ENCODE measurements at places on chromosomes 4 and X.

GRCh38 chr4:39259571-39260330 is 77.4 kb downstream of the WDR19 start:
- no peak for DNase-seq

DNA sequence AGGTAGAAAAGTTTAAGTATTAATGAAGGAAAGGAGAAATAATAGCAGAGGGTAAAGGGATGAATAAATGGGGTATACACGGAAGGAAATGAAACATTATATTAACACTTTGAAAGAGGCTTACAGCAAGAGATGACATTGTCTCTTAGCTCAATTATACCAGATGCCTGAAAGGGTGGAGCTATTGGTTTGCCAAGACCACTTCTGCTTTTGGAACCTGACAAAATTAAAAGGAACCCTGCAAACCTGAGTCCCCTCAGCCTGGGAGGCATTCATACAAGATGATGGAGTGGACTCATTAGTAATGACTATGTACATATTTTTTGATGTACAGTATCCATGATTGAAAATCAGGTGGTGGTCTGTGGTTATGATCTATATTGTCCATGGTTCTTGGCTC is 45.1 kb upstream of the HPF1 start:
- no peak for DNase-seq

DNA sequence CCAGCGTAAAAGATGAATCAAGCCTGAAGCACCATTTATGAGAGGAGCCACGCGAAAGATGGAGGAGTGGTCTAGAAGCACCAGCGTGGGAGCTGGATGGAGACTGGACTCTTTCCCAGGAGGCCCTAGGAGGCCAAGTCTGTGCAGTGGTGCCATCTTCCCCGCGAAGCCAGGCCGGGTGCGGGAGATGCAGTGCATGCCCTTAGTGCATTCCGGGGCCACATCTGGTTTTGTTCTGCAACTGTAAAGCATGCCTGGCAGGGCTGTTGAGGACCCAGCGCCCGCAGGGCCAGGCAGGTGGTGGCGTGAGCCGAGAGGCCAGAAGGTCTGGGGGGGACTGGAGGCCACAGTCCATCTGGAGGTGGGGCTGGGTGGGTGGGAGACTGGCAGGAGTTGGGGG is 78.6 kb upstream of the ADRA2C start:
- no peak for DNase-seq

DNA sequence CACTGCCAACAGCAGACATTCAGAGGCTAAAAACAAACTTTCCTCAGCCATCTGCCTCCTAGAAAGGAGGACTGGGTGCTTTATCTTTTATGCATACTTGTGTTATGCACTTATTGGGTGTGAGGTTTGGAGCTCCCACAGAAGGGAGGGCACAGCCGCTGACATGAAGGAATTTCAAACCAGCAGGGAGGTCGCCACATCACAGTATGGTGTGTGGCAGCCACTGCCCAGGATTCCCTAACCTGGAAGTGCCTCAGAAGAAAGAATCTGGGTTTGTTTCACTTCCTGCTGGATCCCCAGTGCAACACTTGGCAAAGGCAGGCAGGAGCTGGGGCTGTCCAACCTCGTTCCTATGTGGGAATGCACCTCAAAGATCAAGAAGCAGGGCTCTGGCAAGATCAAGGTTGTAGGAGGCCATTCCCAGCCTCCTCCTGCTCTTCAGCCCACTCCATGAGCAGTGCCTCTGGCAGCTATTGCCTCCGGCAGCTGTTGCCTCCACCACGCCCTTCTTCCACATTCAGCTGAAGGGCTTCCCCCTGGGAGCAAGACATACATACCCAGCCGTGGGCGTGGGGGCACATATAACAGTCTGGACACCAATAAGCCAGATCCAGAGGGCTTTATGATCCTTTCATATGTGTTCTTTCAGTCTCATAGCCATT is 109.0 kb upstream of the MAMLD1 start:
- no peak for DNase-seq

DNA sequence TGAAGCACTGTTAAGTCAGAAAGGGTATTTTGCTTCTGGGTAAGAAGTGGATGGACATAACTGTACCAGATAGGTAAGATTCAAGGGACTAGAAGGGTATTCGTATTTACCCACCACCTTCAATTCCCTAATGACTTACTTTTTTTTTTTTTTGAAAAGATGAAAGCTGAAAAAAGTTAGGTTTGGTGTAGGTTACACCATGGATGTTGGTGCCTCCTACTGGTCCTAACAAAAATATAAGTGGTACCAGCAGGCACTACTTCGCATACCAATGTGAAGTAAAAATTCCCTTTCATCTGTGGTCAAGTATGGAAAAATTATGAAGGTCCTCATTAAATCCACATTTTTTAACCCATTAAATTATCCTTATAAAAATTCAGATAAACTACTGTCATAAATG is 7.2 kb downstream of the ANKRD17 start:
- no peak for DNase-seq

GRCh38 chr4:133148690-133149363 is at the start of gene PCDH10:
Gene PCDH10 (plus strand): TSS chr4:133149294. CDS start chr4:133150141, 847 bp downstream.
- DNase-seq: peak; percentile 97

GRCh38 chr4:42588909-42589308 is 68.0 kb downstream of the ATP8A1 start:
- DNase-seq: no peak

GRCh38 chrX:139639253-139639652 is 68.7 kb downstream of the MCF2 start:
- DNase-seq: no peak

GRCh38 chrX:11944501-11944900 is 186.5 kb downstream of the MSL3 start:
- peak; percentile 38 for DNase-seq

DNA sequence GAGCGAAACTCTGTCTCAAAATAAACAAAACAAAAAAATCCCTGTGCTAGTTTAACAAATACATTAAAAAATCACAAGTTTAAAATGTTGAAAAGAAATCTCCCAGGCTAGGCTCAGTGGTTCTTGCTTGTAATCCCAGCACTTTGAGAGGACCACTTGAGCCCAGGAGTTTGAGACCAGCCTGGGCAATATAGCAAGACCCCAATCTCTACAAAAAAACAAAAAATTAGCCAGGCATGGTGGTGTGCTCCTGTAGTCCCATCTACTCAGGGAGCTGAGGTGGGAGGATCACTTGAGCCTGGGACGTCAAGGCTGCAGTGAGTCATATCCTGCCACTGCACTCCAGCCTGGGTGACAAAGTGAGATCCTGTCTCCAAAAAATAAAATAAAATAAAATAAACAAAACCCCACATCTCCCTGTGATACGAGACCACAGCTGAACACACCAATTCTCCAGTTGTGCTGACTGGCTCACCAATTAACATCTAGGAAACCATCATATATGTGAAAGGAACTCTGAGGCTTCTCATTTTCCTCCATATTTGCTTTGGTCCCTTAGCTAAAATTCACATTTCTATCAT is 7.3 kb downstream of the RPS4X start:
- peak; percentile 74 for DNase-seq

DNA sequence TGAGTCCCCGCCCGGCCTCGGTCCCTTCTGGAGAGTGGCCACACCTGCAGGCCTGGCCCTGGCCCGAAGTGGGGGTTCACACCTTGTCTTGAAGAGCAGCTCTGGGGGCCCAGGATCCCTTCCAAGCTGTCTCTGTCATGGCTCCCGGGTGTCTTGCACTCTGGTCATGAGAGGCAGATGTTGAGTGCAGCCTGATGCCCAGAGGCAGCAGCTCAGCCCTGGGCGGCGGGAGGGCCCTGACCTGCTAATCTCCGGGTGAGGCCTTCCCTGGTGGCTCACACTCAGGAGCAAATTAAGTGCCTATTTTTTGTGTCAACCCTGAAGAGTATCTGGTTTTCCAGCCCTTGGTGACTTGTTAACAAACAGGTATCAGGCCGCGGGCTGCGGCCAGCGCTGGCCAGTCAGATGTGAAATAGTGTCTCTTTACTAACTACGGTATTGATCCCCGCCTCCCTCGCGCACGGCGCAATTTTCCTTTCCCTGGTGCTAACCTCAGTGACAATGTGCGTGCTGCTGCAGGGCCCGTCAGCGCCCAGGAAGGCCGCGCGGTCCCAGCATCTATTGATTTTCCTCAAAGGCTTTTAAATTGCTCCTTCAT is 24.2 kb downstream of the NKX1-1 start:
- DNase-seq: no peak

DNA sequence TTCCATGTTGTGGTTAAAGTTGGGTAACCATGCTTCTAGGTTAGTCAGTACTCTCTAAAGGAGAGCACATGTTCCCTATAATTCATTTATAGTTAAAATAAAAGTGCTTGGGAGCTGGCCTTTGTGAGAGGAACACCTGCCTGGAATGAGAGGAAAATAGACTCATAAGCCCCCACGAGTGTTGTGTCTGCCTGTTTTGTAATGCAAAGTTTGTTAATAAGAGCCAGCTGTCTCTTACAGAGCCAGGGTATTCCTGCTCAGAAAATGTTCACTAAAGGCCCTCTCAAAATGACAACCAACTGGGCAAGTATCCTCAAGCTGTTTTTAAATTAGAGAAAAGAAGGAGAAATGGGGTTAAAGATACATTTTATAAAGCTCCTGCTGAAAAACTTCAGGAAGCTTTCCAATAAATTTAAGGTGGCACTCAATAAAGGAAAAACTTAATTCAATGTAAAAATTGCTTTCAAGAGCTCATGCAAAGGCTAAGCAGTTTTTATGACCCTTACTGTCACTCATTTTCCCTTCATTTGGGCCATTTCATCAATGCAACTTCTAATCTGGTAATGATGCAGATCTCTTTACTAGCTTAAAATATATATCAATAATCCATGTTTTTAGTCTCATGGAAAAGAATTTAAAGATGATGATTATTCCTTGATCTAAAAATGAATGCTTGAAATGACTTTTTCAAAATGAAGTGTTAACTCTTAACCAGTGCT is 793.6 kb downstream of the STPG2 start:
- no peak for DNase-seq

GRCh38 chrX:18855919-18856644 is 127.8 kb downstream of the PHKA2 start:
- DNase-seq: no peak

GRCh38 chr4:153241970-153242838 is 38.0 kb downstream of the TRIM2 start:
- peak; percentile 48 for DNase-seq

DNA sequence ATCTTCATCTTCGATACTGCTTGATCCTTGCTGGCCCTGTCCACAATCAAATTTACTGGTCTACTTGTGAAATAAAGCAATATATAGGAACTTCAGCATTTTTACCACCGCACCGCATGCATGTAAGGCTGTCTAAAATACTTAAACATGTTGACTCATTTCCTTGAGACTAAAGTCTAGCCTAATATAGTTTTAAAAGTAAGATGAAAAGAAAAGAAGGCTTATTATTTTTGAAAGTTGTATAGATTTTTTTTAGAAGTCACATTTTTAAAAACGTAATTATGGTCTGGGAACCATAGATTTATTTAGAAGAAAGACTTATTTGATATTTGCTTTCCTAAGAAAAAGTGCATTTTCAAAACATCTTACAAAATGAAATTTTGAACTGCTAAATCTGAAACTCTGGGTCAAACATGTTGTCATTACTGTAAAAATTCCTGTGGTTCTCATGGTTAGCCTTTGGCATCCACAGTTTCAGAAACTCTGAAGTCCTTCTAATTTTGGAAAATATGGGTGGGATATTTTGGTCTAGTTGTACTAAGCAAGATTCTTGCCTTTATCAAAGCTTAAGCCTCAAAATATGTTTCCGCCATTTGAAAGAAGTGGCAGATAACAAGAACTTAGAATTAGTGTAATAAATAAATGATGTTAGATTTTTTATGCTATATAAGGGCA is 423.5 kb upstream of the CTSO start:
- DNase-seq: no peak

GRCh38 chr4:25633541-25633940 is 22.1 kb upstream of the SLC34A2 start:
- no peak for DNase-seq

GRCh38 chr4:168605411-168605810 is 108.6 kb downstream of the PALLD start:
- no peak for DNase-seq

- peak; percentile 75 for DNase-seq
Observed at GRCh38 chr4:122577808-122578781, 42.8 kb downstream of the IL21 start.

GRCh38 chr4:110510955-110511544 is 35.1 kb downstream of the ENPEP start:
- DNase-seq: peak; percentile 77

GRCh38 chrX:86421771-86422170 is 273.5 kb downstream of the DACH2 start:
- no peak for DNase-seq

- peak; percentile 69 for DNase-seq
Observed at GRCh38 chr4:2954358-2955185, 8.6 kb downstream of the NOP14 start.

GRCh38 chr4:1869530-1870327 is 1.5 kb upstream of the NSD2 start:
- DNase-seq: no peak

- no peak for DNase-seq
Observed at GRCh38 chr4:70449220-70449619, 22.8 kb upstream of the MUC7 start.

DNA sequence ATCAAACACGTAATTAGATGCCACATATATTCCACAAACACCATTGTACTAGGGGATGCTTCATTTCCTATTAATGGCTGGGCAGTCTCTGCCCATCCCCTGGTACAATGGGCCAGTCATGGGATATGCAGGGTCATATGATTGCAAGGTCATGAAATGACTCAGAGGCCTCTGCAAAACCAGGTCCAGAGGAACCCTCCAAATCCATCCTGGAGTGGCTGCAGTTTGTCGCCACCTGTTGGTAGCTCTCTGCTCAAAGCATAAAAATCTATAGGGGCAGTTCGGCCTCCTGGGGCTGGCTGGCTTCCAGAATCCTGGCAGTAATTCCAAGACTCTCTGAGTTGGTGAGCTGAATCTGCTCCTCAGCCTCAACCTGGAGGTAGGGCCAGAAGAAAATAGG is 22.9 kb upstream of the PUDP start:
- peak; percentile 39 for DNase-seq

DNA sequence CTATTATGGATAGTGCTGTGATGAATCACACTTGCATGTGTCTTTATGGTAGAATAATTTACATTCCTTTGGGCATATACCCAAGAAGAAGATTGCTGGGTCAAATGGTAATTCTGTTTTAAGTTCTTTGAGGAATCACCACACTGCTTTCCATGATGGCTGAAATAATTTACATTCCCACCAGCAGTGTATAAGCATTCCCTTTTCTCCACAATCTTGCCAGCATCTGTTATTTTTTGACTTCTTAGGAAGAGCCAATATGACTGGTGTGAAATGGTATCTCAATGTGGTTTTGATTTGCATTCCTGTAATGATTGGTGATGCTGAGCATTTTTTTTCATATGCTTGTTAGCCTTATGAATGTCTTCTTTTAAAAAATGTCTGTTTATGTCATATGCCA is 1120.2 kb downstream of the ARAP2 start:
- no peak for DNase-seq

GRCh38 chr4:165711436-165711835 is 161.6 kb upstream of the TLL1 start:
- no peak for DNase-seq

- no peak for DNase-seq
Observed at GRCh38 chrX:118571836-118572235, 76.2 kb downstream of the DOCK11 start.
